ENCODE measurements at places on chromosomes 4 and X.

DNA sequence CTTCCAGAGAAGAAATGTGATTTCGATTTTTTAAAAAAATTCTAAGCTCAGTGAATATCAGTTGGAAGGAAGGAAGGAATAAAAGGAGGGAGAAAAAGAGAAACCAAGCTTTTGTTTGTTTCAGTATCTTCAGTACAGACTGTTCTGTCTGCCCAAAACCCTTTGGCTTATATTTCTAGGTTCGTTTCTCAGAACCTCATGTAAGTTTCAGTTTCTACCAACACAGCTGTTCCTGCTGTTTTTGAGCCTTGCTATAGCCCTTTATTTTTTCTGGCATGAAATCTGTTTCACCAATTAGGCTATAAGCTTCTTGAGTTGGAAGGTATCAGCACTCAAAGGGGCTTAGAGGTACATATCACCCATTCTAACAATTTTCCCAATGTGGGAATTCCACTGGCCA is 157.9 kb downstream of the GBA3 start:
- DNase-seq: no peak

- no peak for DNase-seq
Measured at GRCh38 chrX:134603806-134604700, 54.2 kb downstream of the PLAC1 start.

DNA sequence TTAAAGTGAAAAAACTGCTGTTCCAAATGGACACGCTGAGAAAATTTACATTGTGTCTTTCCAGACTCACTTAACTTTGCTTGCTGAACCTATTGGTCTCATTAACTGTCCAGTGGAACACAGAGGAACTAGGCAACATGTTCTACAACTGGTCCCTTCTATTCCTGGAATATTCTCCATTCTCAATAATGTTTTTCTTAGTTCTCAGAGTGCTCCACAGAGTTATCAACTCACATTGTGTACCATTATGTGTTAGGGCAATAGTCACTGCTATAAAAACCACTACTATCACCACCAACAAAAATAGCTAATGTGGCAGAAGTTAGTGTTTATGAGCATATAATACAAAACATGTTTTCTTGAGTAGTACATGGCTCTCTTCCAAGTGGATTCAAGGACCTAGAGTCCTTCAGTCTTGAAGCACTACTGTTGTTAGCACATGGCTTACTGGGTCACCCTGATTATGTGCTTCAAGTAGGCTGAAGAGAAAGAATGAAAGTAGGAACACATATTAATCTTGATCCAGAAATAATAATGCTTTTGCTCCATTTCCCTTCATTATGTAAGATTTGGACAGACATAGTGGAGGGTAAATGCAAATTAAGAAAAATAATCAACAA is 865.3 kb upstream of the HS3ST1 start:
- DNase-seq: no peak

DNA sequence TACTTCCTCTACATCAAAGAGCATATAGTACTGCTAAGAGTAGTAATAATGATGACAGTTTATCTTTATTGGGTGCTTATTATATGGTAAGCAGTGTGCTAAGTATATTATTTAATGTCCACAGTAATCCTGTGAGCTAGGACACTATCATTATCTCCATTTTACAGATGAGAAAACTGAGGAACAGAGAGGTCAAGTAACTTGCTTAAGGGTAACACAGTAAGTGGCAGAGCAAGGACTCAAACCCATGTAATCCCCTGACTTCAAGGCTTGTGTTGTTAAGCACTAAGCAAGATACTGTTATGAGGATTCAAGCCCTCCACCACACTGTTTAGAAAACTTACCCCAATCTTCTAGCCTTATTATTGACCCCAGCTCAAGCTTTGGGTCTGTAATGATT is 202.4 kb downstream of the ENOX2 start:
- DNase-seq: no peak

- DNase-seq: no peak
Measured at GRCh38 chrX:46642145-46642544, 68.6 kb downstream of the CHST7 start.

DNA sequence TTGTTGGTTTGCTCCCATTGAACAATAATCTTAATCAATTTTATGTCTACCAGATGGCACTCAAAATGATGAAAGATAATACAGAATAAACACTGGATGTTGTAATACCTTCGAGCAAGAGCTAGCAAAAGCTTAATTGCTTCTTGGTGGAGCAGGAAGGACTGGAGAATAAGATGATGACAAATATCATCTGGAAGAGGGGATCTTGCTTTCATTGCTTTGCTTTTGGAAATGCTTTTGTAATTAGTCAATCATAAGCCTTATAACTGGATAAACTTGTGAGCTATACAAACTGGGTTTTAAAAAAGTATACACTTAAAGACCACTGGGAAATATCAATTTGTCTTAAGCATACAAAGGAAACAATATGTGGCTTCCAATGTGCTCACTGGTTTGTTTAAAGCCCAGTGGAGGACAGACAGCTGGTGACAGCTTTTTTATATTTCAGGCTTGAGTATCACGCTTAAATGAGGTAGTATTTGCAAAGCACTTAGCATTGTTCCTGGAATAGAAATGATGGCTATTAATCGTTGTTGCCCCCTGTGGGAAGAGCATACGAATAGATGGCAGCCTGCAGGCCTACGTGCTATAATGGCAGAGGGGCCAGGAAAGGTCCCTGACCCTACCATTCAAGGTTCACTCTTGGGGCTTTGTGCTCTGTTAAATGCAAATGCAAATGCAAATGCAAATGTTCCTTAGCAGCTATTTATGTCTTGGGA is 61.2 kb downstream of the TMEM150C start:
- no peak for DNase-seq

DNA sequence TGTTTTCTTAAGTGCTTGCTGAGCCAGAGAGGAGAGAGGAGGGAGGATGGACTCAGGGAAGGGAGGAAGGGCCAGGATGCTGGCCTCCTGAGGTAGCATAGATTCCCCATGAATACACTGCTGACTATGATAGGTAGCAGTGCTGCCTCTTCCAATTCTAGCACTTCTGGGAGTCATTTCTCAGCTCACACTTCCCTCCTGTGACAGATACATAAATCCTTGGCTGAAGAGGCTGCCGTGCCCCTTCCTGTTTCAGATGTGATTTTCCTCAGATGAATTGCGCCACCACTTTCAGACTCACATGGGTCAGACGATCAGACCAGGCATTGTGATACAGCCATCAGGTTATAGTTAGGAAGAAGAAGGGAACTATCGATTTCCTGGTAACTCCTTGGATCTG is 22.4 kb downstream of the TSC22D3 start:
- DNase-seq: no peak

- DNase-seq: no peak
Measured at GRCh38 chr4:88907478-88907877, 149.5 kb downstream of the FAM13A start.

DNA sequence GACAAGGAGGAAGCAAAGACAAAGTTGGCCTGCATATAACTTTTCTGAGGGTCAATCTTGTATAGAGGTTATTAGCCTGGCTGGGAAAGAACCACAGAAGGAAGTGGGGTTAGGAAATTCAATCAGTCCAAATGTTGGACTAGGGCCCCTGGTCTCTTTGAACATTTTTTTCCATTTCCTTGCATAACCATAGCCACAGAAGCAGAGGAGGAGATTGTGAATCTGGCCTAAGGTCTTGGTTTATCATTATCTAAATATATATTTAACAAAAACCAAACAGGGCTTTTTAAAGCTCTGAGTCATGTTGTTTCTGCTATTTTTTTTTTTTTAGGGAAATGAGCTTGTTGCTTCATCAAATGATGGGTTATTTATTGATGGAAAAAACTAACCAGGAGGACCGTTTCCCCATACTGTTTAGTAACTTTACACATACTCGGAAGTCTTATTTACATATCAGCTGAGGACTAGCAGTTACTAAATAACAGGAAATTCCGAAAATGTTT is 97.7 kb upstream of the ACSL4 start:
- DNase-seq: no peak

- no peak for DNase-seq
Measured at GRCh38 chrX:126551306-126551705, 1.3 kb downstream of the DCAF12L1 start.

DNA sequence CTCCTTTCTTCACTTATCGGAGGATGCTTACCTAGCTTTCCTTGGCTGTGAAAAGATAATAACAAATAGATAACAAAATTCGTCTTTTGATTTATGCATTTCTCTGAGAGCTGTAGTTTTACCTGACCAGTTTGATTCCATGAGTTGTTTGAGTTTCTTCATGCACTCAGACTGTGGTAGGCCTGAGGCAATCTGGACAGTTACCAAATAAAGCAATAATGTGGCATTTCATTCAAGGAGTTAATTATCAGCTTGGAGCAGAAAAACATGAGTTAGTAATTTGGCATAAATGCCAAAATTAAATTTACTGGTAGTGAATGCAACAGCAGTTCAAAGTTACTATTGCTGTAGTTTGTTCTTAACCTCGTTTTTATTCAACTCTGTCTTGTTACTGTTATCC is 53.5 kb downstream of the FABP2 start:
- no peak for DNase-seq

DNA sequence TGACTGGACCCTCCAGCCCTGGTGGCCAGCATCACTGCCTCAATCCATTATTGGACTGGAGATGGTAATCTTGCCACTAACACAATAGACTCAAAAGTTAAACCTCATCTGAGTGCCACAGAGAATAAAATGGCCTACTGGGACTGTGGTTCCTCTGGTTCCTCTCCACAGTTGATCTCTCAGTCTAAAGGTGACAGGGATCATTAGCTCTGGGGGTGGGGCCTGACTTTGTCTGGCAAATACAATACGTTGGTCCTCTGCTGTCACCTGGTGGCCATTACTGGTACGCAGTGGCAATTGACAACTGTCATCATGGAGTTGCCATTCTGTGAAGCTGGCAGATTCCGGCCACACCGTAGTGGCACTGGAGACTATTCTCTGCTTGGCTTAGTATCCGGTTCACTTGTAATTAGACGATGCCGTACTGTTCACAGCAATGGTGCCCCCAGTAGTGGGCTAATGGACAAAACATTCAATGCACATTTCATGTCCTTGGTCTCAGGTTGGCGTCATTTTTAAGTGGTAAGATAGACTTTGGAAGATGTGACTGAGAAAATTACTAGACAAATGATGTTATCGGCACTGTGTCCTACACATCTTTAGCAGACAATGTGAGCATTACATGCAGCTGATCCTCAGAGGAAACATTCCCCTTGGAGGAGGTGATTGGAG is 6.7 kb downstream of the FGFBP2 start:
- peak; percentile 67 for DNase-seq

GRCh38 chr4:82043081-82043808 is 330.5 kb downstream of the HNRNPD start:
- DNase-seq: no peak

- no peak for DNase-seq
Measured at GRCh38 chr4:53234669-53235068, 131.2 kb downstream of the SCFD2 start.

DNA sequence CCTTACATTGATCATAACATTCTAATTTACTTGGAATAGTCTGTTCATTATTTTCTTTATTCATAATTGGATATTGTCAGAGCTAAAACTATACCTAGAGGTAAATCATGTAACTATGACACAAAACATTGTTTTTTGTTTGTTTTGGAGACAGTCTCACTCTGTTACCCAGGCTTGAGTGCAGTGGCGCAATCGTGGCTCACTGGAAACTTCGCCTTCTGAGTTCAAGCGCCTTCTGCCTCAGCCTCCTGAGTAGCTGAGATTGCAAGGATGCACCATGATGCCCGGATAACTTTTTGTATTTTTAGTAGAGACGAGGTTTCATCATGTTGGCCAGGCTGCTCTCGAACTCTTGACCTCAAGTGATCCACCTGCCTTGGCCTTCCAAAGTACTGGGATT is 265.2 kb downstream of the FBXO8 start:
- no peak for DNase-seq

DNA sequence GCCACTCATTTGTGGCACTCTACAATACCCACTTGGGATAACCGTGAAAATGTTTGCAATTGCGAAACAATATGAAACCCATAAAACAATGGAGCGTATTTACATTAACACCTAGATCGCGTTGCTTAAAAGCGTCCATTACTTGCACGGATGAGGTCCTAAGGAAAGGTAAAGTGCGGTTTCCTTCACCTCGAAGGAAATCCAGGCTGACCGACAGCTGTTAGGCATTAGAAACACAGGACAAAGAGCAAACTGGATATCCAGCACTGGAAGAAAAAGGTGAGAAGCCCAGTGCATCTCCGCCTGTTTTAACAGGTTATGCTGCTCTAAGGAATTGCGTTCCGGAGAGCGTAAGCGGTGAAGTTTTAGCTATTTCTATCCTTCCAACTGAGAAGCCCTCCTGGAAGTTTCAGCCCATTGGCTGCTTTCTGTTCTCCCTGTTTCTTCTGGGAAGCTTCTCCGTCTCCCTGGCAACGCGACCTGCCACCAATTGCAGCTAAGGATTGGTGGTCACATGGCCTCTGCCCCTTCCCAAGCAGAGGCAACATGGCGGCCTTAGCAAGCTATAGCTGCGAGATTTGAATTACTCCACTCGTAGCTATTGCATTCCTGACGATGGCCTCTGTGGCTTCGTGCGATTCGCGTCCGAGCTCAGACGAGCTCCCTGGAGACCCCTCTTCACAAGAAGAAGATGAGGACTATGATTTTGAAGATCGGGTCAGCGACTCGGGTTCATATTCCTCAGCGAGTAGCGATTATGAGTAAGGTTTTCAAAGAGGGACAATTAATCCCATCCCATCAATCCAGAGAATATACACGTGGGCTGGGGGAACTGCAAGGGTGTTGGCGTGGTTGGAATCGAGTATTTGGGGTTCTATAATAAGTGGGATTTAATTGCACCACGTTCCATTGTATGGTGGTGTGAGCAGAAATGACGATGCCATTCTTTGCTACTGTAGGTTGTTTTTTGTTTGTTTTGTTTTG is at the start of gene INTU:
Gene INTU (plus strand): TSS at position 538 of the 984 bp plus-strand sequence. CDS start 78 bp downstream, at position 616.
- no peak for DNase-seq

GRCh38 chr4:176013476-176014247 is 52.0 kb upstream of the WDR17 start:
- no peak for DNase-seq

GRCh38 chrX:20352504-20352903 is 85.8 kb upstream of the RPS6KA3 start:
- DNase-seq: no peak

DNA sequence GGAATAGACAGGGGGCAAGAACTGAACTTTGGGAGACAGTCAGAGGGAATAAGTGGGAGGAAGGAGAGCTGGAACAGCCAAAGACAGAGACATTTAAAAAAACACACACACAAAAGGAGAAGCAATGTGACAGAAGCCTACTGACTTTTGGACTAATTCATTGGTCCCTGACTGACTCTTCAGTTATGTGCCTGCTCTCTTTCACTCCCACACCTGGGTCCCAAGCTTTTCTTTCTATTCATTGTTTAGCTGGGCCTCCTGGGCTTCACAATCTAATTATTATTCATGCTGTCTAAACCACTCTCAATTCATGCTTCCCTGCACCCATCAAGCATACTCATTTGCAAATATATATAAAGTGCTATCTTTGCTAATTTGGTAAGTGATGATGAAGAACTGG is 139.2 kb upstream of the IRS4 start:
- no peak for DNase-seq

- no peak for DNase-seq
Measured at GRCh38 chrX:52977953-52978352, 19.6 kb upstream of the FAM156A start.

DNA sequence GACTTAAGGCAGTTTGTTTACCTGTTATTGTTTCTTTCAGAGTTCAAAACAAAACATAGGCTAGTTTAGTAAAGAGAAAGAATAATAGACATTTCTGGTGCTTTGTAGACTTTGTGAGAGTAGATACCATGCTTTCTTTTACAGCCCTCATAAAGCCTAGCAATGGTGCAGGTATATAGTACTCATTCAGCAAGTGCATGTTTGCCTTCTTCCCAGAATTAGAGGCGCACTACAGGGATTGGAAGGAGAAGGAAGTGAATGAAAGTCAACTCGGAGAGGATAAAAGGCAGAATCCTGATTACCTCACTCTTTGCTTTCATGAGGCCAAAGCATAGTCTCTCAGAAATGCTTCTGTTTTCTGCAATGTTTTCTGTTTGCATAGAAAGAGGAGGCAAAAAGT is 43.1 kb upstream of the FHDC1 start:
- no peak for DNase-seq

Data from stimulated activated naive CD4-positive, alpha-beta T cell treated with Interleukin-2 at 50 U/mL for 16 hours (primary cell).